ENCODE measurements at places on chromosomes 13 and 19.
A peak's percentile ranks its signal among the peaks of the same experiment; 100 is the strongest.

DNA sequence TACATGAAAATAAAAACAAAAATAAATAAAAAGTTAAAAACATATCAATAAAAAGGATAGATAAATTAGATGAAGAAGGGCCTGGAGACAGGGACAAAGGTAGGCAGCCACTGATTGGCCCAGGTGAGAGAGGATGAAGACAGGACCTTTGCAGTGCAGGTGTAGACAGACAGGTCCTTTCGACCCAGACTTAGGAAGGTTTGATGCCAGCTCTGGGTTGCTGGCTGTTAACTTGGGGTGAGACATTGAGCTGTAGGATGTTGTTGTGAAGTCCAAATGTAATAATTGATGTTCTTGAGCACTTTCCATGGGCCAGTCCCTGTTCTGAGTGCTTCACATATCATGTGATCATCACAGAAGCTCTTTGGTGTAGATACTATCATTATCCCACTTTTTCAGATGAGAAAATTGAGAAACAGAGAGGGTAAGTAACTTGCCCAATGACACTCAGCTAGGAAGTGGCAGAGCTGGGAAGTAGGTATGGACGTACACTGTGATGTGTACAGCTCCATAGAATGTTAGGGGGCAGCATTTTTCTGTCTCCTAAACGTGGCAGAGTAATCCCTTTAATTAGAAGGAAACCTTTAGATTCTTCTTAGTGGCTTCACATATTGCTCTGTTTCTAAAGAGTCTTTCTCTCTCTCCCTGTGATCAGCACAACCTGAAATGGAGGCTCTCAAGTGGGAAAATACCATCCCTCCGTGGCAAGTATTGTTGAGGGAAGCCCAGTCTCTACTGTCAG lies 76.0 kb upstream of the STK24 start:
- no peak for DNase-seq

DNA sequence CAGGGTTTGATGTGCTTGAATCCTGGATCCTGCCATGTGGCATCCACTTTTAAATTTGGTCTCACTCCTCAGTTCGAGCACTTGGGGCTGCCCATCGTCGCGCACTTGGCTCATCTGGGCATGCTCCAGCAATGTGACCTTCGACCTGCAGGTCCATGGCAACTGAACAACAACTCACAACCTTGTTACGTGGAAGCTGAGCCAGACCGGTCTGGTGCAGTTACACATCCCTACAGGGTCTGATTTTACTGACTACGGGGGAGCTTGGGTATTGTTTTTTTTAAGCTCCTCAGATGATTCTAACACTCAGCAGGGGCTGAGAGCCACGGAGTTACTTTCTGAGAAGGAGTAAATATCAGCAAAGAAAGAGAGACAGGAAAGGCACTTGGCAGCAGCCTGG lies 769.6 kb downstream of the UQCRFS1 start:
- DNase-seq, result no peak

- DNase-seq, result no peak
Measured at GRCh38 chr13:40178130-40178529, 488.3 kb downstream of the FOXO1 start.

DNA sequence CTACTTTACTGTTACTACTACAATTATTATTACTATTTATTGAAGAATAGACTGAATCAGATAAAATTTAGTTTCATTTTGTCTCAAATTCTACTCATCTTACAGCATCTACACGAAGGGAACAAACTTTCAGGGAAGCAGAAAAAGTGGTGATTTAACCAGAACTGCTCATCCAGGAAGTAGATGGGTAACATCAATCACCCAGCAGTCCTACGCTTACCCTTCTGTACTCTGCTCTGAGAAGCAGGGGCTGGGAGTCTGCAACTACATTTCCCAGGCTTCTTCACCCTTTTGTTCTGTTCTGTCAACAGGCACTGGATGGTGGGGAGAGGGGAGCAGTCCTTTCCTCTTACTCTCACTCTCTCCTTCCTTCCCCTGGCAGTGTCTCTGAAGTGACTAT lies 31.4 kb upstream of the GGACT start:
- DNase-seq, result no peak

- DNase-seq, result no peak
Measured at GRCh38 chr13:110641055-110642015, 26.0 kb downstream of the NAXD start.

DNA sequence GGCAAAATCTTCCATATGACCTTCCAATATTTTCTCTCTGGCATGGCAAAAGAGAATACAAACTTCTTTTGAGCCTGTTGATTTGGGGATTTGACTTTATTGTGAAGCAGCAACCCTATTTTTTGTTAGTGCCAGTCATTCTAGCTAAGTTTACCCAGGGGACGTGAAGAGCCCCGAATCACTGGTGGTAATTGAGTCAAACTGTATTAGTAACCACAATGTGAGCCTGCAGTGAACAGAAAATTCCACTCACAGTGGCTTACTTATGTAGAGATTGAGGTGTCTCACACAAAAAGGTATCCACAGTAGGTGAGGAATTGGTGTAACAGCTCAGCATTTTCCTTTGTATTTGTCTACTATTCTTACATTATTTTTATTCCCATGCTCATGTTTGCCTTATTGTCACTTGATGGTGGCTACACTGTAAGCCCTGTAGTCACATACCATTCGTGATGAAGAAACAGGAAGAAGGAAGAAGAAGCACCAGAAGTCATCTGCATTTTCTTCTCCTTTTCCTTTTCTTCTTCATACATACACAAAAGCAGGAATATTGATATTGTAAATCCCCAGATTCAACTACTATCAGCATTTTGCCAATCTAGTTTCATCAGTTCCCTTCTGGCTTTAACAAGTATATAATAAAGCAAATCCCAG lies 33.3 kb upstream of the MYCBP2 start:
- DNase-seq, result no peak

- no peak for DNase-seq
Measured at GRCh38 chr13:20192158-20192835, 441 bp downstream of the GJB2 start.

DNA sequence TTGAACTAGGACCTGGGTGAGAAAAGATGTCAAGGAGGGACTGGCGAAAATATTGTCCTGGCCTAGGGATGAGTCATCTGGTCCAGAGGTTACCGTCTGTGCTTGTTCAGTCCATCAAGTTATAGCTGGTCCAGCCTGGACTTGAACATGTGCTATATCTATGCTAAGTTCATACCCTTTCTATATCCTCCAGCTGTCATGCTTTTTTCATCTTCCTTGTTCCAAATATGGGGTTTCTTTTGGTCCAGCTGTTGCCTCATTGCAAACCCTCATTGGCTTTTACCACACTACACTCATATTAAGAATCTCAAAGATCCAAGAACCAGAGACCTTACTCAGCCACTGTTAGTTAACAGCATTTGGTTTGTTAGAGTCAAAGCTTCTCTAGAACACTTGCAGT lies 19.1 kb upstream of the KLF12 start:
- DNase-seq, result no peak

DNA sequence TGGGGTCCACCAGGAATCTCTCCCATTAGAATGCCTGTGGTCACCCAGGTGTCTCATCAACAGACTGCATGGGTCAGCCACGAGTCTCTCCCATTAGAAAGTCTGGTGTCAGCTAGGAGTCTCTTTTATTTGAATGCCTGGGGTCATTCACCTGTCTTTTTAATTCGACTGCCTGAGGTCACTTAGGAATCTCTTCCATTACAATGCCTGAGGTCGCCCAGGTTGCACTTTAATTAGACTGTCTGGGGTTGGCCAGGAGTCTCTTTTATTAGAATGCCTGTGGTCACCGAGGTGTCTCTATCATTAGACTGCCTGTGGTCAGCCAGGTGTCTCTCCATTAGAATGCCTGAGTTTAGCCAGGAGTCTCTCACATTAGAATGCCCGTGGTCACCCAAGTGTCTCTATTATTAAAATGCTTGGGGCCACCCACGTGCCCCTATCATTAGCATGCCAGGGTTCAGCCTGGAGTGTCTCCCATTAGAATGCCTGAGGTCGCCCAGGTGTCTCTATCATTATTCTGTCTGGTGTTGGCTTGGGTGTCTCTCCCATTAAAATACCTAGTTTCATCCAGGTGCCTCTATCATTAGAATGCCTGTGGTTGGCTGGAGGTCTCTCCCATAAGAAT lies 1474.3 kb downstream of the UQCRFS1 start:
- DNase-seq, result no peak

GRCh38 chr19:7944177-7944761 lies 803 bp upstream of the TIMM44 start:
- peak; percentile 81 for DNase-seq

- no peak for DNase-seq
Measured at GRCh38 chr13:111531505-111531904, 211.1 kb downstream of the TEX29 start.

DNA sequence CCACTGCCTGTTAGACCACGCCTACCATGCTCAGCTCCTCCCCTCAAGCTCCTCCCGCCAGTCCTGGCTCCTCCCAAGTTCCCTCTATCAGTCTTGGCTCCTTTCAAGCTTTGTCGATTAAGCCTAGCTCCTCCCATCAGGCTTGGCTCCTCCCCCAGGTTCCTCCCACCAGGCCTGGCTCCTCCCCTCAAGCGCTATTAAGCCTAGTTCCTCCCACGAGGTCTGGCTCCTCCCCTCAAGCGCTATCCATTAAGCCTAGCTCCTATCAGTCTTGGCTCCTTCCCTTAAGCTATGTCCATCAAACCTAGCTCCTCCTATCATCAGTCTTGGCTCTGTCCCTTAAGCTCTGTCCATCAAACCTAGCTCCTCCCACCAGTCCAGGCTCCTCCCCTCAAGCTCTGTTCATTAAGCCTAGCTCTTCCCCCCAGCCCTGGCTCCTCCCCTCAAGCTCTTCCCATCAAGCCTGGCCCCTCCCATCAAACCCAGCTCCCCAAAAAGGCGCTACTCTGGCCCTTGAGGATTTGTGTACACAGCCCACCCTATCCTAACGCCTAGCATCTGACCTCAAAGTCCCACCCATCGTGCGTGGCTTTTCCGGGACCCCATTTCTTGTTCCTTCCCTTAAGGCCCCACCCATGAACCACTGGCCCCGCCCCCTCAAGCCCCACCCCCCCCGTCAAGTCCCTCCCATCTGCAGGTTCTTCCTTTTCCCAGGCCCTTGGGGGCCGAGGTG lies 10.0 kb downstream of the CAMSAP3 start:
- no peak for DNase-seq

- DNase-seq, result no peak
Measured at GRCh38 chr13:112773601-112774447, 84.0 kb downstream of the ATP11A start.

- no peak for DNase-seq
Measured at GRCh38 chr13:29925457-29926097, 75.2 kb upstream of the UBL3 start.

- no peak for DNase-seq
Measured at GRCh38 chr19:246551-246950, 44.7 kb downstream of the PLPP2 start.

- DNase-seq, result no peak
Measured at GRCh38 chr13:108700422-108701170, 71.2 kb downstream of the MYO16 start.

DNA sequence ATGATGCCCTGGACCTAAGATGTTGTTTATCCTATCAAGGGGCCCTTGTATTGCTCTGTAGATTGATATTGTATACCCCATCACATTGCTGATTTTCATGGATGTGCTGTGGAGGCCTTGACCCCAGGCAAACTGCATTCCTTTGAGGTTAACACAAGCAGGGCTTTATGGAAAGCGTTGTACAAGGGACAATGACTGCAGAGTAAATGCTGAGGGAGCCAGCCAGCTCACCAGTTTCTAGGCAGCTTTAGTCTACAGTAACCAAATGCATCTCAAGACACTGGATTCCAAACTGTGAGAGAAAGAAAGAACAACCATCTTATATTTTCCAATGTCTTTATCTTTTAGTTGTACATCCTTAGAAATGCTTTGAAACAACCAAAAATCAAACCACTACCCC lies 34.1 kb upstream of the EDNRB start:
- no peak for DNase-seq

DNA sequence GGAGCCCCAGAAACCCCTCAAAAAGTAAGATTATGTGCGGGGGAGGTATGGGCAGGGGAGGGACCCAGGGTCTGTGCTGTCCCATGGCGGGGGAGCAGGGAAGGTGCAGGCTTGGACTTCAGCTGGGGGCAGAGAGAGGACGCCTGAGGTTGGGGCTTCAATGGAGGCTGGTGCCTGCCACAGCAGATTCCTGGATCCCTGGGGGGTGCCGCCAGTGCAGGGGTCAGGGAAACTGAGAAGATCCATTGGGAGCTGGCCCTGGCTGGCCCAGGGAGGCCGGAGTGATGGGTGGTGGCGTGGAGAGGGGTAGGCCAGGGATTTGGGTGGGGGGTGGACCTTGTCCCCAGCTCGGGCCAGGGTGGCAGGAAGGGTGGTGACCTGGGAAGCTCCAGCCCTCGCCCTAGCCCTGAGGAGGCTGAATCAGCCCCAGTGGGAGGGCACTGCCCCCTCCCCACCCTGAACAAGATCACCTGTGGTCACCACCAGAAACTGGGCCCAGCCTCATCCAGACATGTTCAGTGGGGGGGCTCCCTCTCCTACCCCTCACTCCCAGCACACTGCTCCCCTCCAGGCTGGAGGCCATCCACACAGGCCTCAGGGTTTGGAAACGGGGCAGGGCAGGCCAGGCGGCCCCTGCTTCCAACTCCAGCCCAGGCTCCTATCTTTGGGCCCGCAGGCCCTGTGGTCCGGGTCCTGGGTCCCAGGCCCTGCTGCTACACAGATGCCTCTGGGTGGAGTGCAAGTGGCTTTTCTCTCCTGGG lies 1.4 kb downstream of the NKPD1 start:
- no peak for DNase-seq

- DNase-seq, result no peak
Measured at GRCh38 chr13:25024175-25024574, 71.8 kb upstream of the PABPC3 start.

- no peak for DNase-seq
Measured at GRCh38 chr19:50823389-50824042, at the start of gene KLK1. KLK1 (minus strand) TSS chr19:50823787; CDS start chr19:50823748, 39 bp downstream.

GRCh38 chr13:85825454-85825853 lies 26.2 kb upstream of the SLITRK6 start:
- DNase-seq, result no peak

DNA sequence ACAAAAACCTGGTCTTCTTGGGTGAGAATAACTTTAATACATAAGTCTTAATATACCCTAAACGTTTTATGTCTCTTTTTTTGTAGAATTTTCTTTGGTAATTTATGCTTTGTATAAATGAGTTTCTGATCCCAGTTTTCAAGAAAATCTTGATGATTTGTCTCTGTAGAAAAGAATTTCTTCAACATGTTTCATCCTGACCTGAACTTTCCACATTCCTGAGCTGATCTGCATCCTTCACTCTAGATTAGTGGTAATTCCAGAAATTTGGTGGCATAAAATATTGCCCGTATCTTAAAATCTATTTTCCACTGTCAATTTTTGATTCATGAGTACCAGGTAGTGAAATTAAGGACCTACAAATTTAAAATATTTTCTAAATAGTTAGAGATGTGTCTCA lies 16.3 kb downstream of the ZNF714 start:
- no peak for DNase-seq

Data from activated CD4-positive, alpha-beta T cell treated with anti-CD3 and anti-CD28 coated beads, Interleukin-2, amount 50 U/mL, for 24 hours (primary cell).